Stimulated activated CD4-positive, alpha-beta T cell treated with anti-CD3 and anti-CD28 coated beads, TNF-alpha, amount 100 ng/mL, for 24 hours (primary cell): ENCODE measurements at places on chromosomes 4 and X.

GRCh38 chr4:19178835-19179234 is 1072.9 kb upstream of the SLIT2 start:
- DNase-seq: no peak

DNA sequence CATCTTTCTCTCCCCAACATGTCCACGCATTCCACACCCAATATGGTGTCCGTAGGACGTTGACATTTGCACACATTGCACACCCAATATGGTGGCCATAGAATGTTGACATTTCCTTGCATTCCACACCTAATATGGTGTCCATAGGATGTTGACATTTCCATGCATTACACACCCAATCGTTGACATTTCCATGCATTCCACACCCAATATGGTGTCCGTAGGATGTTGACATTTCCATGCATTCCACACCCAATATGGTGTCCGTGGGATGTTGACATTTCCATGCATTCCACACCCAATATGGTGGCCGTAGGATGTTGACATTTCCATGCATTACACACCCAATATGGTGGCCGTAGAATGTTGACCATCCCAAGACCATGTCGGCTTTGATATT is 88.4 kb upstream of the SHOX start:
- no peak for DNase-seq

GRCh38 chrX:69523314-69523713 is 19.2 kb downstream of the NALF2 start:
- no peak for DNase-seq

DNA sequence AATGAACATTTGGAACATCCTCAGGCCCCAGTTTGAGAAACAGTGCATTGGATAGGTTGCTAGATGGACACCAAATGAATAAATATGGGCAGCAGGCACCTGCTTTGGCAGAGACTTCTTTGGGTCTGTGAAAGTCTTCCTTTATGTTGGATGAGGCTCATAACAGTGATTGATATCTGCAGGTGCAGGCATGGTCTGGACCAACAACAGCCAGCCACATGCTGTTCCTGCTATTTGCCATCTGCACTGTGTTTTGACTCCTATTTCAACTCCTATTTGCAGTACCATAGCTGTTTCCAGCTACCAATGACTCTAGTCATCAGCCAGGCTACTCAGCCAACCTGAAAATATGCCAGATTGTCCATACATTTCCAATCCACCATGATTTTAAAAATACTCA is 60.9 kb downstream of the ANAPC4 start:
- DNase-seq: no peak

DNA sequence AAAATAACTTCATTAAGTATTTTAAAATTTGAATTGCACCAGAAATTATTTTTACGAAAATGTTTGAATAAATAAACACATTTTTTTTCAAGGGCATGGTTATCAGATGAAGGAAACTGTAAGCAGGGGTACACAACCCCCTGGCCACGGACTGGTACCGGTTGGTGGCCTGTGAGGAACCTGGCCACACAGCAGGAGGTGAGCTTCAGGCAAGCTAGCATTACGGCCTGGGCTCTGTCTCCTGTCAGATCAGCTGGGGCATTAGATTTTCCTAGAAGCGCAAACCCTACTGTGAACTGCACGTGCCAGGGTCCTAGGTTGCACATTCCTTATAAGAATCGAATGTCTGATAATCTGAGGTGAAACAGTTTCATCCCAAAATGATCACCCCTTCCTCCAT is 1499.7 kb upstream of the AGA start:
- DNase-seq: no peak

- DNase-seq: no peak
Measured at GRCh38 chr4:71132486-71132885, 139.0 kb downstream of the DCK start.

DNA sequence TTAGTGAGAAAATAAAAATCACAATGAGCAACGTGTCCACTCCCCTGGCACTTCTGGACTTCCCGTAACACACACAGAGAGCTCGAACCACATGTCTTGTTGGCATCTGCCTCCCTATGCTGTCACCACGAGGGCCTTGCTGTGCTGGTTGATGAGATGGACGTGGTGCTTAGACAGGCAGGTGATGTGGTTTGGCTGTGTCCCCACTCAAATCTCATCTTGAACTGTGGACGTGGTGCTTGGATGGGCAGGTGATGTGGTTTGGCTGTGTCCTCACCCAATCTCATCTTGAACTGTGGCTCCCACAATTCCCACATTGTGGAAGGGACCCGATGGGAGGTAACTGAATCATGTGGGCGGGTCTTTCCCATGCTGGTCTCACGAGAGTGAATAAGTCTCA is 40.0 kb downstream of the FGFRL1 start:
- no peak for DNase-seq

DNA sequence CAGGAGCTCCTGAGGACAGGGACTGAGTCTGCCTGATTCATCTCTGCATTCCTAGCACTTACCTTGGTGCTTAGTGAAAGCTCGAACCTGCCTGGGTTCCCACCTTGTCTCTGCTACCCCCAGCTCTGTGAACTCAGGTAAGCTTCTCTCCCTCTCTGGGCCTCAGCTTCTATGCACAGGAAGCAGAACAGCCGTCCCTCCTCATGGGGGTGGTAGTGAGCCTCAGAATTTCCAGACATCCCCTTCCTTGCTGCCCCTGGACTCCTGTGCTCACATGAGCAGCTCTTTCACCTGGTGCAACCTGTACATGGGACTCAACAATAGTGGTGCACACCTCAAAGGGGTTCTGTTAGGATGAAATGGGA is 50.8 kb downstream of the HTRA3 start:
- no peak for DNase-seq

DNA sequence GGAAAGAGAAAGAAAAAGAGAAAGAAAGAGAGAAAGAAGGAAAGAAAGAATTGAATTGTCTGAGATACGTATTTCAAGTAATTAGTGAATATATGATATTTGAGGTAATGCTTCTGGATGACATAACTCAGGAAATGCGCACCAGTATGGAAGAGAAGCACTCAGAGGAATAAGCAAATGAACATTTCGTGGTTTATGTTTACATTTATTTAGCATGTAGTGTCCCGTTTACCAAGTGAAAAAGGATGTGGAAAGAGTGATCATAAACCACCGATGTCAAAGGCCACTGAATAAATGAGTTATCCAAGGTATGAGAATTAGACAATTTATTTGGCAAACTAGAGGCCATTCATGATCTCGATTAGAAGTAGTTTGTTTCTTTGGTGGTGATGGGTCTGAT is 200.4 kb downstream of the ARAP2 start:
- DNase-seq: no peak

DNA sequence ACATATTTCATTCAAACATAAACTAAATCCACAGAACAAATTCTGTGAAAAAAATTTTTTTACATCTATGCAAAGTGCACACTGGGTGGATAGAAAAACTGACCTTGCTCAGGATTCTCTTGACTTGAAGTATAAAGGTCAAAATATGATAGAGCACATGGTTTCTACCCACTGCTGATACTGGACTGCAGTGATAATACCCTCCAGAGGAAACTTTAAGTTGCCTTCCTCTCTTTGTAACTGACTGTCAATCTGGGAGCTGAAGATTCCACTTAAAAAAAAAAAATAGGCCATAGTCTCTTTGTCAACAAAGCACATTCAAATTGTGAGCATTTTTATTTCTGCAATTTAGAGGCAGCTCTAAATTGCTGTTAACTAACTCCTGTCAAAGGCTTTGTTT is 3.2 kb upstream of the AMMECR1 start:
- no peak for DNase-seq

DNA sequence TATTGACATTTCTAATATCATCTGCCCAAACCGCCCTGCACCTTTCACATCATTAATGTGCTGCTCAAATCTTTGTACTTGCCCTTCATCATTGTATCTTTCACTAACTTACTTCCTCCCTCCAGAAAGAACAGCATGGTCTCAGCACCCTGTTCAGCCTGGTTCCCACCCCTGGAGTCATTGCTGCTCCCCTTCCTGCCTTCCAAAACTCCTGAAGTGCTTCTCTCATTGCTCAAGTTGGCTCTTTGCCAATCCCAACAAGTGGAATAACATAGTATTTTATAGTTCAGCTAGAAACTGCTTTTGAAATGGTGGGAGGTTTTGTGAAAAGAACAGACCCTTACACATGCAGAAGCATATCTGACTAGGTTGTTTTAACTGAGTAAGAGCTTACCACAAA is 14.0 kb upstream of the TTC29 start:
- DNase-seq: no peak

DNA sequence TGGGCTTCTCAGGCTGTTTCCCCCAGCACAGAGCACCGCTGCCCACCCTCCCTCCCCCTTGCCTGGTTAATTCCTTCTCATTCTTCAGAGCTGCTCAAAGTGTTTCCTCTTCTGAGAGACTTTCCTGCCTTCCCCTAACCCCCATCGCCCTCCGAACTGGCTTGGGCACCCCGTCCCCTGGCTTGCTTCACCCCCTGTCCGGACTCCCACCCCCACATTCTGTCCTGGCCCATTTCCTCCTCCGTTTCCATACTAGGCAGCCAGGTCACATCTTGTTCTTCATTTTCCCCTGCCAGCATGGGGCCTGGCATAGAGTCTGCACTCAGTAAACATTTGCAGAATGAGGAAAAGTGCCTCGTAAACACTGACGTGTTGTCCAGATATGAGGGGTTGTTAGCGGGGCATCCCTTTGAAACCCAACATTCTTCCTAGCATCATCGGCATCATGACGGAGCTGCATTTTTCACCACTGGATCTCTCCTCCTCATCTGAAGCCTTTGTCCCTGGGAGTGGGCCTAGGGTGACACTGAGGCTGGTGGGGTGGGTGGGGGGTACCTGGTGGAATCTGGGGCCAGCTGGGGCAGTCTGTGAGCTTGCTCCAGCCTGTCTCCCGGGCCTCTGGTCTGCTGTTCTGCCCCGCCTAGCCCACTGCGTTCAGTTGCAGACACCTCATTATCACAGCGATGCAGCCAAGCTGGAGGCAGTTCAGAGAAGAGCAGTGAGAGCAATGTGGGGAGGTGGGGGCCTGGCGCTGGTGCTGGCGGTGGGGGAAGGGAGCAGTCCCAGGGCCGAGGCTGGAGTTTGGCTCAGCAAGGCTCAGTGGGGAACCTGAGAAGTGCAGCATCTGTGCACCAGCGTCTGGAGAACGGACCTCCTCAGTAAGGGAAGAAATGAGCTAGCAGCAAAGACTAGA is 149.4 kb upstream of the PJA1 start:
- no peak for DNase-seq

DNA sequence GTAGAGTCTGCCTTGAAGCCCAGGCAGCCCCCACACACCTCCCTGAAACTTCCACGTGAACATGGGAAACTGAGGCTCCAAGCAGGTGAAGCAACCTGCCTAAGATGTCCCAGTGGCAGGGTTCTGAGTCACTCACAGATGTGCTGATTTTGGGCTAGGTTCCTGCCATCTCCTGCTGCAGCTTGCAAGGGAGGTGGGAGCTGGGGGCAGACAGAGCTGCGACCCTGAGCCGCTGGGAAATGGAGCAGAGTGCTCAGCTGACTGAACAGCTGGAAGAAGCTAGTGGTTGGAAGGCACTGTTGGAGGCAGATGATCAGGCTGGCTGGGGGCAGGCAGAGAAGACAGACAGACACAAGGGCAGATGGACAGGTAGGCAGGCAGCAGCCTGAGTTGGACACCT is 3.6 kb upstream of the FATE1 start:
- no peak for DNase-seq

GRCh38 chrX:31743004-31743403 is 671.2 kb upstream of the FTHL17 start:
- DNase-seq: no peak

GRCh38 chrX:119885554-119886428 is 9.9 kb upstream of the AKAP14 start:
- no peak for DNase-seq
